ENCODE measurements at places on chromosomes 3 and 15.

DNA sequence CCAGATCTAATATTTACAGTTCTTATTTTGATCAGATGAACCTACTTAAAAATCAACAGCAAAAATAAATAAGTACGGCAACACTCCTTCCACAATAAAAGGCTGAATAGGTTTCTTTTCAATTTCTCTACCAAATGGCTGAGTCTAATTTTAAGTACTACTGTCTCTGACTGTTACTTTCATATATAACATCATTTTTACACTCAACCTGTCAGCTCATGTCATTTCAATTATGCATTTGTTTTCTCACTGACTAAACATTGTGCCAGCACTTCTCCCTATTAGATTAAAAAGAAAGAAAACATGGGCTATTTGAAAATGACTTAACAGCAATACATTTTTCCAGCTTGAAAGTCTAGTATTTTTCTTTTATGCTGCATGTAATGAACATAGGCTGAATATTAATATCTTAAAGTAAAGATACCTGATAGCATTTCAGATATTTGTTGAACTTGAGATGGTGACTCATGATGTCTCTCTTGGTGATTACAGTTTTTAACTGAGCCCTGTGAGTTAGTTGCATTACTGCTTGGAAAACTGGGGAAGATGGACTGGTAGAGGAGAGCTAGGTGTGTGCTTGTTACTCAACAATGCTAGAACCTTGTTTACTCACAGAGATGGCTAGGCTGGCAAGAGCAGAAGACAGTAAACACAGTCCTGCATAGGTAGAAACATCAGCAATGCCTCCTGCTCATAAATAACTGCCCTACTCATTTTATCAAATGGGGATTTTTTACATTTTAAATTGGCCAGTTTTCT is 73.9 kb downstream of the PEX5L start:
- no peak for DNase-seq

- DNase-seq = no peak
These were observed 243.9 kb downstream of the OPA1 start for GRCh38 chr3:193836918-193837317.

GRCh38 chr3:194612221-194612620 is 21.0 kb downstream of the TMEM44 start:
- no peak for DNase-seq

GRCh38 chr15:69926006-69926405 is 171.7 kb downstream of the TLE3 start:
- DNase-seq = no peak

DNA sequence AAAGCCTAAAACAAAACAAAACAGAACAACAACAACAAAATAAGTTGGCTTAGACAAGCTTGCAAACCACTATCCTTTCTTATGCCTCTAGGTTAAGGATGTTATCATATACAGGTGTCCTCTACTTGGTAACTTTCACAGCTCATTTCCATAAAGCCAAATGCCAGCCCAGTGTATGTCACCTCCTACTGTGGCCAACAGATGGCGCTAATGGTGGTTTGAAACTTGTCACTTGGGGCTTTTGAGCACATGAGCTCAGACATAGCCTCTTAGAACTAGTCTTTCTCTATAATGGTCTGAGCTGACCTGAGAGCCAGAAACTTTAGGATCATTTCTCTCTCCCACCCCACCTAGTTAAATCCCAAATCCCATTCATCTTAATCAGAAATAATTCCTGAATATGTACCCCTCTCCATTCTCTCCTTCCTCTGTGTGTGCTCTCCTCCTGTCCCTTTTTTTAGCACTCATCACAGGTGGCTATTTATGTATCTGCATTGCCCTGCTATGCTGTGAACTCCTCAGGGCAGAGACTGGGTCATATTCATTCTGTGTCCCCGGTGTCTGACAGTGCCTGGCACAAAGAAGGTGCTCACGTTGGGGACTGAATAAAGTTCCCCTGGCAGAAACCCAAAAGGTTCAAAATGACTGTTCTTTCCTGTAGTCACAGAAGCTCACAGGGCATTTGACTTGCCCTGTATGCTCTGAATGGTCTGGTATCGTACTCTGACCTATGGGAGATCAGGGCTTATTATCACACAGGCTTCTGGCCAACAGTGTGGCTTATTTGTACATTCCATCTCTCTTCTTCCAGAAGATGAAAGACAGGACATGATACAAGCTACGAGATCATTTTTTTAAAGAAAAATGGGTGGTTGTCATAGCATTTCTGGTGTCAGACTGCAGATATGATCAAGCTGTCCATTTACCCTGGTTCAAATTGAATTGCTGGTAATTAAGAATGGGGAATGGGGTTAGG is 319.3 kb upstream of the AZI2 start:
- DNase-seq = no peak

DNA sequence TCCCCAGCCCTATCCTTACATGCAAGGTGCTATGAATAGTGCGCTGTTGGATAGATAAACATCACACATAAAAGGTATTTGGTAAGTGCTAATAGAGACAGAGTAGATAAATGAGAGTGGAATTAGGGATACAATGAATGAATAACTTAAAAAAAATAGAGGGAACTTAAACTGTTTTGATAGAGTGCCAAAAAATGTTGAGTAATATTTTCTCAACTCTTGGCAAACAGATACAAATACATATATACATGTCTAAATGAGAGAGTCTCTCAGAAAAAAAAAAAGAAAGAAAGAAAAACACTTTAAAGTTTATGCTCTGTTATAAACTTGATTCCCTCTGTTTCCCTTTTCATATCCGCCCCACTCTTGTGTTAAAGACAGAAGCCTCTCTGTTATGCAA is 667.4 kb downstream of the ROBO2 start:
- DNase-seq = no peak

- no peak for DNase-seq
These were observed 134.1 kb downstream of the SRGAP3 start for GRCh38 chr3:9115336-9115735.

DNA sequence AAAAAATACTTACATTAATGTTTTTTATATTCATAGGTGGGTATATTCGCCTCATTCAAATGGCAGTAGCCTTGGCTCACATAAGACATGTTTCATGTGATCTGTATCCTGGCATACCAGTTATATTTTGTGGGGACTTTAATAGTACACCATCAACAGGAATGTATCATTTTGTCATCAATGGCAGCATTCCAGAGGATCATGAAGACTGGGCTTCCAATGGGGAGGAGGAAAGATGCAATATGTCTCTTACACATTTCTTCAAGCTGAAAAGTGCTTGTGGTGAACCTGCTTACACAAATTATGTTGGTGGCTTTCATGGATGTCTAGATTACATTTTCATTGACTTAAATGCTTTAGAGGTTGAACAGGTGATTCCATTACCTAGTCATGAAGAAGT is 3.5 kb downstream of the PDE12 start:
- DNase-seq = no peak

GRCh38 chr3:46915297-46915822 is 37.8 kb downstream of the PTH1R start:
- no peak for DNase-seq

- no peak for DNase-seq
These were observed 316.2 kb downstream of the IL5RA start for GRCh38 chr3:2793987-2794386.

DNA sequence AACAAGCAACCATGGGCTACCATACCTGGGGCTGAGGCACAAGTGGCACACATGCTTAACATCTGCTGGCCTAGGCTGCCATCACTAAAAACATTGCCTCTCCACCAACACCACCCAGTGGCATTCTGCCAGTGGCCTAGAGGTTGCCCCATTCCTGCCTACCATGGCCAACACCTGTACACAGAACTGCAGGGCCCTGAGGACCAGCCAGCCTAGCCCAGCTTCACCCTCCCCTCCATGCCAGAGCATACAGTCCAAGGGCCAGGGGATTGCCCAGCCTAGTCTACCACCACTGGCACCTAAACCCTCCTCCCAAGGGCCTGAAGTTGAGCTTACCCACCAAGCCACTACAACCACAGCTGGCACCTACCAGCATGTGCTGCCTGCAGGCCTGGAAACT is 35.3 kb downstream of the NEK10 start:
- DNase-seq = no peak

Measured in stimulated activated CD4-positive, alpha-beta T cell treated with anti-CD3 and anti-CD28 coated beads, TNF-alpha, amount 100 ng/mL, for 1 hour (primary cell).